DMS79 (cell line): ENCODE measurements at places on chromosomes 4 and X.

GRCh38 chr4:121952290-121952689 is 430 bp upstream of the TRPC3 start:
- DNase-seq, result no peak

DNA sequence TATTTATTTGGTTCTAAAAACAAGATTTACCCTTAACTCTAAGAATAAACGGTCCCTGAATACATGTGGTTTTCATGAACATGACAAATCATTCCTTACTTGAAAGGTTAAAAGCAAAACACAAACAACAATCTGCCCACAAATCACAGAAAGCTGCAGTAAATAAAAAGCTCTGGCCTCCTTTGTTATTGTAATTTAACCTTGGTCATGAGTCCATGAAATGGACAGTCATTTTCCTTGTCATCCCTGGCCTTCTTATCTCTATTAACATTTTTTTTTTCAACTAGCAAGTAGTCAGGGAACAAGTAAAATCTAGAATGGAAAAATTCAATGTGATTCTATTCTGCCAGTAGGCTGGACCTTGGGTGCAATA is 92.7 kb downstream of the SCD5 start:
- DNase-seq, result no peak

GRCh38 chrX:132219343-132219768 is at the start of gene RAP2C:
Gene RAP2C, minus strand, starts transcription at chrX:132219447. Its CDS starts 2,179 bp downstream, at chrX:132217268.
- DNase-seq, result no peak

GRCh38 chr4:176001151-176002006 is 64.3 kb upstream of the WDR17 start:
- DNase-seq, result no peak

DNA sequence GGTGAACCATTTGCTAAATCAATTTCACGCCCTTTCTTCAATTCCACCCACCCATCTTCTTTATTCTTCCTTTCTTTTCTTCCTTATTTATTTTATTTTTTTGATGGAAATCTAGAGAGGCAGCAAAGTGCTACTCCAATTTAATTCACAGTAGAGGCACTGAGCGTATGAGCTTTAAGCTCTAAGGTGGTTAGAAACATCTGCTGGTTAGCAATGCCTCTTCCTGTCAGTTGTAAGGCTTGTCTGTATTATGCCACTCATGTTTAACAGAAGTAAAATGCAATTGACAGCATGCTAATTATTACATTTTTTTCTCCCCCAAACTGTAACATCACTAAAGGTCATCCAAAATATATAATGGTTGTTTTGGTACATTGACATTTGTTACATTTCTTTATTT is 103.8 kb downstream of the EPHA5 start:
- no peak for DNase-seq

GRCh38 chr4:110501826-110502225 is 25.9 kb downstream of the ENPEP start:
- no peak for DNase-seq

DNA sequence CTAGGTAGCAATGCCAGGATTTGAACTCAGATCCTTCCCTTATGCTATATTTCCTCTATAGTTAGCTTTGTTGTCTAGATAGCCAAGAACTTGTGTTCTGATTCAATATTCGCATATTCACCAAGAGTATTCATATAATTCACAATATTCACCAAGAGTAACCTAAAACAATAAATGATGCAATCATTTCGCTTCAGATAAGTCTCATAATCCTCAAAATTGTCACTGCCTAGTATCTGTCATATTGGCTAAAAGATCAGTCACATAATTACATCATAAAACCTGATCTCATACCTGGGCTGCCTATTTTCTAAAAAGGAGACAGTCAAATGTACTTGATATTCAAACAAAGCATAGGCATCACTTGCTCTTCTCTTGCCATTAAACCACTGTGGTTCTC is 199.7 kb upstream of the CPEB2 start:
- no peak for DNase-seq
